C1 segment of cervical spinal cord (tissue), 14 donors: ENCODE measurements at places on chromosomes 3 and 15.
A peak's percentile ranks its signal among the peaks of the same experiment; 100 is the strongest.

GRCh38 chr15:70322051-70322668, 224.4 kb upstream of the TLE3 start:
- DNase-seq = no peak

DNA sequence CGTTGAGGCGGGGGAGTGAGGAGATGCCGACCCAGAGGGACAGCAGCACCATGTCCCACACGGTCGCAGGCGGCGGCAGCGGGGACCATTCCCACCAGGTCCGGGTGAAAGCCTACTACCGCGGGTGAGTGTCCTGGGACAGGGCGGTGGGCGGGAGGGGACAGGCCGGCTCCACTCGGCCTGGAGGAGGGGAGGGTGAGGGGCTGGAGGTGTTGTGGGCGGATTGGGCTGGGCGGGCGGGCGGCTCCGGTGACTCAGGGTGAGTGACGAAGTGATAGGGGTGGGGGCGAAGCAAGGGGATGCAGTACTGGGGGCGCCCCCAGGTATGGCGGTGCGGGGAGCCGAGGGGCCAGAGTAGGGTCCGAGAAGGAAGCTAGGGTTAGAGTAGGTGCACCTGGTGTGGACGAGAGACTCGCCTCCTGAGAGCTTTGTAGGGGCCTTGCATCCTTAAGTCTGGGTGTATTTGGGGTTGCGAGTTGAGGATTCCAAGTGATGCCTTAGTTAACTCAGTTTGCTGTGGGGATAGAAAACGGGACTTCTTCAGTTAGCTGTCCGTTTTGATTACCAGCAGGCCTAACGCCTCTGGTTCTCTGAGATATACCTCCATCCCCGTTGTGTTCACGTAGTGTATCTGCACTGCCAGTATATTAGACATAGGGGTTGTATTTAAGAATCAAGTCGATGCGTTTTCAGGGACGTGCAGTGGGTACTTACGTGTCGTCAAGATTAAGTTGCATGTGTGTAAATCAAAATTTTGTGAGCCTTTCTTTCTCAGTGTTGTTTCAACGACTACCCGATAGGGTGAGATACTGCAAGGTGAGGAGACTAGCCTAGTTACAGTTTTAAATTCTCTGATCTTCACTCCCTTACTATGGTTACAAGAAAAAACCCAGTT, 670 bp downstream of the PRKCI start:
- DNase-seq = peak; percentile 42

DNA sequence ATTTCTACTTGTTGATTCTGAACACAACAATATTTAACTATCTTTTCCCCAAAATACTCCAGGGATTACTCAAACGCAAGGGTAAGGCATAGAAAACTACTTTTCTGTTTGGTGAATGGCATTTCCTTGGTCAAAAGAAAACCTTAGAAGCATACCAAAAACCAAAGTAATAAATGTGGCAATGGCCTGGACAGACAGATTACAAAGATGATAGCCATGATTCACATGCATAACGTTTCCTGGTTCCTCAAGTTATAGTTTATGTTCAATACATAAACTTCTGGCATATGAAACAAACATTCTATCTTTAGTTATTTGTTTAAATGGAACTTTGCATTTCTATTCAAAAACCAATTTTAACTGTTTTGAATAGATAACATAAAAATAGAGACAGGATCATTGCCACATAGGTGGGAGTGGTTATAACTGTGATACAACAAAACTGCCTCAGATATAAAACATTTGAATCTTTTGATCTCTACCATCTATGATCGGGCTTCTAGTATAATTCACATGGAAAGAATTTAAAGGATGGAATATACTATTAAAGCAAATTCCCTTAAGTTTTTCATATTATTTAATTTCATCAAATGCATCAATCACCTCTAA, 32.1 kb downstream of the FOXP1 start:
- DNase-seq = no peak

DNA sequence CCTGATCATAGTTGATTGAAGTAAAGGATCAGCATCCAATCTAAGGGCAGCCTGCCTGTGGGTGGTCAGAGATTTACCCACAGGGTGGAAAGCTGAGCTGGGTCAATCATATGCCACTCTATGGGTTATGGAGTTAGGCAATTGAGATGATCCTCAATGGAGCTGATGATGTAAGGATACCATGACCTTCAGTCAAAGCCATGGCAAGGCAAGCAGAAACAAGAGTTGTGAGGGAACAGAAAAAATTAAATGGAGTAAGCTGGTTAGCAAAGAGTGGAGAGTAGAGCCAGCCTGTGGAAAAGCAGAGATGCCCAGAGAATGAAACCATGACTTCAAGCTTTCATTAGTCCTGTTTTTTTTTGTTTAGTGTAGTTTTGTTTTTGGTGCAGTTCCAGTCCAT, 5.7 kb upstream of the IQGAP1 start:
- DNase-seq = no peak

DNA sequence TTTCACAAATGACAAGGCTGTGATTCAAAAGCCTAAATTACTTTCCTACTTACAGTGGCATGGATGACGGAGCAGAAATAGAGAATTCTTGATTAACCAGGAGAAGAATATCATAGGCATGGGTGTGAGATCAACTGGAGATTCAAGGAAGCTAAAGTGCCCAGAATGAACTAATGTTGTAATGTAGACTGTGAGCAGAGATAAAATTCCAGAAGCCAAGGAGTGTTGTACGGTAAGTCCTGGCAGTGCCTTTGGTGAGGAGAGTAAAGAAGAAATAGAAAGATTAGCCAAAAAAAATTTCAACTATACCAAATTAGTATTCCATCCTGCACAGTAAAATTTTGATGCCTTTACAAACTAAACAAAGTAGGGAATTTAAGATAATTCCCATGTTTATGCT, 75.9 kb downstream of the ZBTB20 start:
- no peak for DNase-seq

GRCh38 chr15:57735431-57735830, 28.9 kb downstream of the POLR2M start:
- DNase-seq = no peak

- DNase-seq = peak; percentile 38
Measured at GRCh38 chr15:75348562-75349350, 1.9 kb downstream of the NEIL1 start.

- no peak for DNase-seq
Measured at GRCh38 chr15:91132079-91132478, 32.0 kb downstream of the SV2B start.

DNA sequence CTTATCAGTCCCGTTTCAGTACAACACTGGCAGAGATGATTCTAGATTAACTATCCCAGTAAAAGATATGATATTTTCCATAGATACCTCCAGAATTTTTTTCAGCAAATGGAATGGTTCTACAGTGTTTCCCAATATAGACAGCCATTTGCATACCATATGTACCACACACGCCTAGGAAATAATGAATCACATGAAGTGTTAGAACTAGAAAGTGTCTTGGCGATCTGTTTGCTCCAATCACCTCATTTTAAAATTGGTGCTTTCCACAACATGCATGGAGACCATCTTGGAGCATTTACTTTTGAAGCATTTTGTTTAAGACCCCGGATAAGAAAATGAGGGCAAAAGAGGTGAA, 2.0 kb downstream of the C2CD4A start:
- no peak for DNase-seq

- peak; percentile 19 for DNase-seq
Measured at GRCh38 chr15:77024273-77025082, 29.6 kb downstream of the PSTPIP1 start.

DNA sequence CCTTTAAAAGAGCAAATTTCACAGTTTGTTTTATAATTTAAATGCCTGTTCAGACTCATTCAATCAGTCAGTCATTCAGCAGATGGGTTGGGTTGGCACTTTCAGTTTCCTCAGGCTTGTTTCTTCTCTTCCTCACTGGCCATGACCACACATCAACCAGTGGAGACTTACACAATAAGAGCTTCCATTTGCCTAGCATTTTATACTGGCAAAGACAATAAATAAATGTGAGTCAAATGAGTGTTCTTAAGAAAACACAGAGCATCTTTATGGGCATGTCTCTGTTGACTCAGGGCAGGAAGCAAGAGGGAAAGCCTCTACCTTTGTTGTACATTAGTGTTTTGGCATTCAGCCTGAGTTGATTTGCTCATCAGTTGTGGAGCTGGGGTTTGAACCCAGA, 122.6 kb downstream of the EPHB1 start:
- DNase-seq = no peak

GRCh38 chr3:56536735-56537134, 20.2 kb upstream of the CCDC66 start:
- DNase-seq = no peak

GRCh38 chr15:56099311-56099710, 105.9 kb upstream of the NEDD4 start:
- peak; percentile 6 for DNase-seq

DNA sequence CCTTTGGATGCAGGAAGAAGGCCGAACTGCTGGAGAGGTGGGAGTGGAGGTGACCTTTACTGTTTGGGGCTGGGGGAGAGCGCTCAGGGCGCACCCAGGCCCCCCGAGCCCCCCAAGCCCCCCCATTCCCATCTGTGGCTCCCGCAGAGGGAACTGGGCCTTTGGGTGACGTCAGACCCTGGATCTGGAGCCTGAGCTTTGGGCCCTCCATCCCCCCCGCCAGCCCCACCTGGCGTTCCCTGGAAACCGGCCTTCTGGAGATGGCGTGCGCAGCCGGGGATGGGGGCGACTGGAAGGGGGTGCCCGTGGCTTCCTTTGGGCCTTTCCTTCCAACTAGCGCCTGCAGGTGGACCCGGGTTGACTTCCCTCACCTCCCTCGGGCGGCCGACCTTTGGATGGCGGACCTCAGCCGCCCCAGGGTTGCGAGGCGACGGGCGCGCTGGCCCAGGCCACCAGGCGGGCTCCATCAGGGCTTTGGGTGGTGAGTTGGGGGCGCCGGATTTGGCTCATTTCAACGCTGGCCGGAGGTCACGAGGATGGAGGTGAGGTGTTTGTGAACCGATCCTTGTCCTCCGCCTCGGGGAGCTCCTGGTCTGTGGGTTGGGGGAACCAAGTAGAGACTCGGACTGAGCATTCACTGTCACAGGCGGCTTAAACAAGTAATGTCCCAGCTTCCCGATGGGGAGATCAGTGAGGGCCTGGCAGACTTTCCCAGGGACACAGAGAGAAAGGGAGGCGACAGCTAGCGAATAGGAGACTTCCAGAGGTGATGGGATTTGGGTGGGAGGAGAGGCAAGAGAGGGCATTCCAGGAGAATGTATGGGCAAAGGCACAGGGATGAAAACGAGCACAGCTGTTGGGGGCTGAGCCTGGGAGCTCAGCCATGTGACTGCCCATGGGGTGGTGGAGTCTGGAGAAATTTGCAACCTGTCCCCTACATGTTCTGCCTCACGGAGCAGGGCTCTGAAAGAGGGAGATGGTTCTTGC, 709 bp downstream of the SCAMP5 start:
- DNase-seq = no peak

GRCh38 chr3:197375001-197375441, 76.6 kb upstream of the DLG1 start:
- no peak for DNase-seq

- DNase-seq = no peak
Measured at GRCh38 chr3:12232785-12233300, 56.0 kb upstream of the PPARG start.

DNA sequence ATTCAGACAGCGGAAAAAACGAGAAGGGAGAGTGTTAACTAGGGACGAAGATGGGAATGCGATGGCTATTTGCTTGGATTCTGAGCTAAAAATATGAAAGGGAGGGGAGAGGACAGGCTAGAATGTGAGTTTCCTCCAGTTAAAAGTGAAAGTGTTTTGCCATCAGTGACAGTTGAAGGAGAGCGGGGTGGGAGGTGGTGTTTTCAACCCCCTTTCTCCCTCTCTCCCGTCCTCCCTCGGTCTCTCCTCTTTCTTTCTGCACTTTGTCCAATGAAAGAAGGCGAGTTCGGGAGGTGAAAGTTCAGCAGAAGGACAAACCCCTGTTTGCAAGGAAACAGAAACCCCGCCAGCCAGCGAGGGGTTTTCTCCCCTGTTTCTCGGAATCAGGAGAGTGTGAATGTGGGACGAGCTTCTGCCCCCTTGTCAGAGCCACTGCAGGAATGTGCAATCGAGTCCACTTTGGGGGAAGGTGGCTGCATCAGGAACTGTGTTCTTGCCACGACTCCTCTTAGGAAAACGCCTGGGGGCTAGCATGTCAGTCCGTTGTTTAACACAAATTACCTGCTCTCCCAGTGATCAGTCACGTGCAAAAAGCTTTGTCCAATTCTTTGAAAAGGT, 975 bp upstream of the FOXP1 start:
- peak; percentile 18 for DNase-seq

- DNase-seq = no peak
Measured at GRCh38 chr3:189260556-189261493, 89.1 kb downstream of the TPRG1 start.

GRCh38 chr3:152474585-152474984, 205.9 kb downstream of the MBNL1 start:
- DNase-seq = no peak

DNA sequence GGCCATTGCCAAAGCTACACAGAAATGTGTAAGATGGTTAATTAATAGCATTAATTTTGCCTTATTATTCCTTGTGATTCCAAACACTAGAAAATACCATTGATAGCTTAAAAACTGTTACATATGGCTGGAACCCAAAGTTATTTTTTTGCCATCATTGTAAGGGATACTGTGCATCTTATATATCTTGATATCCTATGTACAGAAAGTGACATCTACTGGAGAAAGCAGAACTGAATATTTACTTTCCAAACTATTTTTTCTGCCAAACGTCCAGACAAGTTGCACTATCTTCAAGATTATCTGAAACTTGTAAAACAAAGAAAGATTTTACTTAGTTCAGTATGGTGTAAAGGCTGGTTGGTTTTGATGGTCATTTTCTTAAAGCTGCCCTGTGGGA, 33.3 kb upstream of the MEIS2 start:
- no peak for DNase-seq

- no peak for DNase-seq
Measured at GRCh38 chr3:32352563-32352962, 39.1 kb upstream of the CMTM7 start.

DNA sequence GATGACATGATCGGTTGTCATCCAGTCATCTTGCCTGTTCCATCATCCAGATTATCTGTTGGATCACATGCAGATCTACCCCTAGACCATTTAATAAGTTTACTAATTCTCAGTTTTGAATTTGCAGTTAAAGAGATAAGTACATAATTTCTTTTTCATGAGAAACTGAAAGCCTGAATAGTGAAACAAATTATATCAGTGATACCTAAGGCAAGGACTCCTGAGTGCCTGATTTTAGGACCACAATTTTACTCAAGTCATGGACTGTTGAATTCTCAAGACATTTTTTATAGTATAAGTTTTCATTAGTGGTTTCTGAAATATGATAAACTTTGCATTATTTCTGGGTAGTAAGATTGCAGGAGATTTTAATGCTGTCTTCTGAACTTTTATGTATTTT, 13.2 kb downstream of the SIDT1 start:
- no peak for DNase-seq

- no peak for DNase-seq
Measured at GRCh38 chr3:182713743-182714517, 79.4 kb upstream of the ATP11B start.

GRCh38 chr15:58420579-58421043, 11.2 kb upstream of the LIPC start:
- no peak for DNase-seq

- DNase-seq = no peak
Measured at GRCh38 chr3:126676919-126677705, 22.2 kb upstream of the TXNRD3 start.

GRCh38 chr3:141629976-141630375, 108.1 kb upstream of the RNF7 start:
- DNase-seq = no peak

- DNase-seq = no peak
Measured at GRCh38 chr3:183315739-183316138, 62.7 kb downstream of the B3GNT5 start.

- no peak for DNase-seq
Measured at GRCh38 chr15:90994059-90994416, 297 bp downstream of the PRC1 start.

GRCh38 chr3:117059067-117059955, 349.7 kb downstream of the TUSC7 start:
- no peak for DNase-seq
